AG08395 (cell line): ENCODE measurements at places on chromosomes 7 and 10.

GRCh38 chr7:116062666-116063065 lies 32.1 kb upstream of the TFEC start:
- no peak for DNase-seq

DNA sequence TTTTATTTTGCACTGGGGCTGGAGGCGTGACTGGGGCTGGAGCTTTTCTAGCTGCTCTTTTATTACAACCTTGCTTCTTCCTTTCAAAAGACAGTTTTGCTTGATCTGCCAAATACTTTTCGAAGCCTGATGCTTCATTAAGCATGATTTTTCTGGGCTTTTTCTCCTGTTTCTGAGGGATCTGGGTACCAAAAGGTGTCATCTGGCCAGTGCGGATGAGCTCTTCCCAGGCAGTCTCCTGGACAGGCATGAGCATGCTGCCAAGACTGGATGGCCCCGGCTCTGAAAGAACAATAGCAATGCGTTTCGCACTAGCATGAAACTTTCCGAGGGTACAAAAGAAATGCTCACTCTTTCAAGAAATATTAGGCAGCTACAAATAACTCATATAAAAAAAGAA lies 14.4 kb downstream of the ERCC6 start:
- DNase-seq: no peak

- no peak for DNase-seq
Observed at GRCh38 chr7:93350338-93350737, 118.2 kb downstream of the VPS50 start.

- no peak for DNase-seq
Observed at GRCh38 chr7:85931919-85932318, 711.8 kb upstream of the GRM3 start.

DNA sequence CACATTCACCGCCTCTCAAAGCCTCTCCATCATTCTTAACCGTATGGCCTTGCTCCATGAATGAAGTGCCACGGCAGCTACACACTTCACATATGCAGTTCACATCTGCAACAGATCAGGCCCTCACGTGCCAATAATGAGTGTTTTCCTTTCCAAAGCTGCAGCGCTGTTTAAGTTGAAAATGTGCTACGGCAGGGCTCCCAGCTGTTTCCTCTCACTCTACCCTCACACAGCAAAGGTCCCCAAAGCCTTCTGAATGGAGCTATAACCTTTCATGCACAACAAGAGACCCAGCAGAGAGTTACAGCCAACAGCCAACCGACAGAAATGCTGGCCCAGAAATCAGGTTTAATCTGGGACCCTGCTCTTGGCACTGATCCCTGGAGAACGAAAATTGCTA lies 236.1 kb downstream of the ELMO1 start:
- DNase-seq: no peak
